GM06990 (cell line): ENCODE measurements at places on chromosomes 2 and 18.

- no peak for DNase-seq
Measured at GRCh38 chr2:213220967-213221603, 63.2 kb upstream of the SPAG16 start.

GRCh38 chr2:6071519-6071918, 379.3 kb downstream of the SOX11 start:
- no peak for DNase-seq

DNA sequence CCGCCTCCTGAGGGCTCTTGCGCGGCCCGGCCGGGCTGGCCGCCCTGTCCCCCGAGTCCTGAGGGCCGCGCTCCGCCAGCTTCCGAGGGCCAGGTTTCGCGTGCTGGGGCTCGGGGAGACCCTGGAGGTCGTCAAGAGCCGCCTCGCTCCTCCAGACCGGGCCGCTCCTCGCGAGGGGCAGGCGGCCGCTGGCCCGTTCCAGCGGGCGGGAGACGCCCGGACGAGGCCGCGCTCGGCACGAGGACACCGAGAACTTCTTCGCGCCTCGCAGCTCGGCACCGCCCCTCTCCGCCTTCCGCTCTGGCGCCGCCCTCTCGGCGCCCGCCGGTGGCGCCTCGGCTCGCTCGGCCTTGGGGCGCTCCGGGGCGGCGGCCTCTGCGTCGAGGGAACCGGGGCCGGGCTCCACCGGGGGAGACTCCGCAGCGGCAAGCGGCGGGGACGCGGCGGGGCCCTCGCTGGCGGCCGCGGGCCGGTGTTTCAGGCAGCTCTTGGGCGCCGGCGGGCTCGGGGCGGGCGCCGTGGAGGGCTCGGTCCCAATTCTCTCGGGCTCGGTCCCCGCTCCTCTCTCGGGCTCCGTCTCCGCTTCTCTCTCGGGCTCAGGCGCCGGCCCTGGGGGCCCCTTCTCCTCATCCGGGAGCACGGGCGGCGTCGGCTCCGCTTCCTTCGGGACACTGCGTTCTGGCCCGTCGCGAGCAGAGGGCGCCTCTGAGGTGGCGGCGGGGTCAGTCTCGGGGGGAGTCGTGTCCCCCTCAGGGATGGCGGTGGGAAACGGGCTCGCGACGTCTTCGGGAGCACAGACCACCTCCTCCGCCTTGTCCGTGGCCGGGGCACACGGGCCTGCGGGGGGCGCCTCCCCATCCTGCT, 91.6 kb upstream of the MGAT4A start:
- DNase-seq, result no peak

DNA sequence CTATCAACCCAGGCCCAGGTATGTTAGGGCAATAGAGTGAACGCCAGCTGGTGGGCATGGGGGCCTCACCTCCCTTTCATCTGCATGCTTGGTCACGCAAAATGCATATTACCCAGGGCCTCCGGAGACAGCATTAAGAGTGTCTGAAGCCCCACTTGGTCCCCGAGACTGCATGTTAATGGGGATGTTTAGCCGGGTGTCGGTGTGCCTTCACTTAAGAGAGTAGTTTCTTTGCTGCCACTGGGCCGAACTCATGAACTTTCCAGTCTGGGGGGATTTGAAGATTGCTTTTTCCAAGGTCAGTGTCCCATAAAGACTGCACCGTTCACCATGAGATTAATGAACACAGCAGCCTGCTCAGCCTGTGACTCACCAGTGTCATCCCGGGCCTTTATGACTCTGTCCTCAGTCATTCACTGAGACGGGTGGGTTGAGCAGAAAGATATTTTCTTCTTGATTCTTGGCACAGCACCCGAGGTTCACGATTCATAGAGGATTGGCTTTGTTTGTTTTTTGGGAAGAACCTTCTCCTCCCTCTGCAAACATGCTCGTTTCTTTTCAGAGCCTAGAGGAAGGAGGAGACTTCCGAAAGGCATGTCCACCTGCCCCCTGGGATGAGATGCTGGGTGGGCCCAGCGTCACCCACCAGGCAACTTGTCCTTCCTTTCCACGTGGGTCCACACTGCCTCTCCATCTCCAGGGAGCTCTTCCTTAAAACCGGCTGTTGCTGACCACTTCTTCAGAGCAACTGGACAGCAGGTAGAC, 199.1 kb downstream of the GLI2 start:
- DNase-seq, result no peak

DNA sequence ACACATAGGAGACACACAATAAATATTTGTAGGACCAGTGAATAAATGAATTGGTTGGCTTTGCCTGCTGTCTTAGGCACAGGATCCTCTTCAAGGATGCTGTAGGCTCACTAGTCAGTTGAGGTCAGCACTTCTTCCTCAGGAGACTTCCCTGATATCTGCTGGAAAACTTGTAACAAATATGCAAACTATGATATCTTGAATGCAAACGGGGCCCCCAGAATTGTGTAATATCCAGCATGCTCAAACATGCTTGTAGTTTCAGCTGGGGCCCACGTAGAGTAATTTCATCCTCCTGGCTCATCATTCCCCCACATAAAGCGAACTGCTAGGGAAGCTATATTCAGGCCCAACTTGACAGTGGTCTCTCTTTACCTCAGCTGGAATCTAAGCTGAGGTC, 43.6 kb downstream of the POLE4 start:
- no peak for DNase-seq

- DNase-seq, result no peak
Measured at GRCh38 chr2:181848261-181848886, 43.2 kb upstream of the ITPRID2 start.

DNA sequence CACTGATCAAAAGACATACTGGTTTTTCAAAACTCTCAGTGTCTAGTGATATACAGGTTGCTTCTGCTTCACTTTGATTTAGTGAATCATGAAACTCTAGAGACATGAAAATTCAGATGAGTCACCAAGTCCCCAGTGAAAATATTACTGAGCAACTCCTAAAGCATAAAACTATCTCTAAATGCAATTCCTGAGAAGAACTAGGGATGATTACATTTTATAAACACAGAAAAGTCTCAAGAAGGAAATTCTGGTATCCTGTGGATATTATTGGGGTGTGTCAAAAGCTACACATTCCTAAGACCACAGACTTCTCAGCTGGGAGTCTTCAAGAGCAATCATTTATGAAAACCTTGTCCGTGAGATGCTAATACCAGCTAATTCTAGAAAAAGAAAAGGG, 9.7 kb downstream of the LRRTM4 start:
- DNase-seq, result no peak

GRCh38 chr18:78778651-78779050, 201.0 kb upstream of the SALL3 start:
- DNase-seq, result no peak

- DNase-seq, result no peak
Measured at GRCh38 chr2:240384711-240385450, 50.6 kb upstream of the GPC1 start.

GRCh38 chr18:58323866-58324762, 280.1 kb downstream of the NEDD4L start:
- no peak for DNase-seq

- DNase-seq, result no peak
Measured at GRCh38 chr2:98790221-98790620, 59.3 kb upstream of the MGAT4A start.

DNA sequence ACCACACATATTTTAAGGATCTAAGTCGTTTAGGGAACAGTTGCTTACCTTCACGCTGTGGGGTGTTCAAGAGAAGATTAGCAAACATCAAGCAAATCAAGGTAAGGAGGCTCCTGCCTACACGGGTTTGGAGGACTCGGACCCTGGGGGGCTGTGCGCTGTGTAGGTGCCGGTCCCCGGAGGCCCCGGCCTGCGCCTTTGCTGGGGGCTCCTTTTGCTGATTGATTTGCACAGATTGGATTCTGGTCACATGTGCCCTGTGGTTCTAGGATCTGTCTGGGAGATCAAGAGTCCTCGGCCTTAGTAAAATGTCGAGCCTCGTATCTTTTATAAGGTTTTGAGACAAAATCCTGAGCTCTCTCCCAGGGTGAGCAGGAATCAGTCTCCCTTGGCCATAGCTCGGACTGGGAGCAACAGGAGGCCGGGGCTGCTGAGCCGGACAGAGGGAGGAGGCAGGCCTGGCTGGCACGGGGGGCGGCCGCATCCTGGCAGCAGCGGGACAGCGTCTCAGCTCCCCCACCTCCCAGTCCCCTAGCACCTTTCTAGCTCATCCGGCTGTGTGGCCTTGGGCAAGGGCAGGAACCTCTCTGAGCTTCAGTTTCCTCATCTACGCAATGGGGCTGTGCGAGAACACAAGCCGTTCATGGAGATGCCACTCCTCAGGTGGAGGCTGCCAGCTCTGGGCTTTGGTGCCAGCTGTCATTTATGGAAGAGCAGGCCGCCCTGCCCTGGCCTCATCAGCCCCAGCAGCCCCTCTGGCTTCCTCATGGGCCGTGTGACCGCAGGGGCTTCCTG, 147.2 kb downstream of the MBP start:
- DNase-seq, result no peak

GRCh38 chr18:32383050-32383819, 87.4 kb downstream of the GAREM1 start:
- DNase-seq, result no peak

DNA sequence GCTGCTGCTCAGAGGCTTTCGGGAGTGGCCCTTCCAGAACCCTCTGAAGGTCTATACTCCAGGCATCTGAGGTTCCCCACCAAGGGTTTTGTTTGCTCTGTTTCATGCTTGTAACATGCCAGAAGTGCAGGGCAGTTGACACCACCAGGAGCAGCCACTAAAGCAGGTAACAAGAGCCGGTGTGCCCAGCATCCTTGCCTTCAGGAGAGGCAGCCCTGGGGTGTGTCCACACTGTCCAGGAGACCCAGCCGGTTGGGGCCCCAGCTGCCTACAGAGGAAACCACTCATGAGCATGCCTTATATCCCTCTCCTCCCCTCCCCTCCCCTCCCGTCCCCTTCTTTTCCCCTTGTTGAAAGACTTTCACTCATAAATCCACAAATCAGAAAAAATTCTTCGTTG, 93.1 kb downstream of the CD8B2 start:
- DNase-seq, result no peak

DNA sequence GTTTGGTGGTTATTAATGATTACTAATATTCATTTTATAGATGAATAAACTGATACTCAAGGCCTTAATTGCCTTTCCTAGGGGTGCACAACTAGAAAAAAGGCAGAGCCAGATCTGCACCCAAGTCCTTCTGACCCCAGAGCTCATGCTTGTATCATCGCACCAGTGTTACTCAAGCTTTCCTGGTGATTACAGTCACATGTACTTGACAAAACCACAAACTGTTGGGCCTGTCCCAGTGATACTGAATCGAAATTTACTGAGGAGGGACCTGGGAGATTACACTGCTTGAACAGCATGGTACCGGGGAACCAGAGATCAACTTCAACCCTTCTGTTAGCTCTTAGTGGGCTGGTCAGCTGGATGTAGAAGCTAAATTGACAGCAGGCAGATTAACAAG, 33.7 kb downstream of the FASTKD2 start:
- DNase-seq, result no peak

DNA sequence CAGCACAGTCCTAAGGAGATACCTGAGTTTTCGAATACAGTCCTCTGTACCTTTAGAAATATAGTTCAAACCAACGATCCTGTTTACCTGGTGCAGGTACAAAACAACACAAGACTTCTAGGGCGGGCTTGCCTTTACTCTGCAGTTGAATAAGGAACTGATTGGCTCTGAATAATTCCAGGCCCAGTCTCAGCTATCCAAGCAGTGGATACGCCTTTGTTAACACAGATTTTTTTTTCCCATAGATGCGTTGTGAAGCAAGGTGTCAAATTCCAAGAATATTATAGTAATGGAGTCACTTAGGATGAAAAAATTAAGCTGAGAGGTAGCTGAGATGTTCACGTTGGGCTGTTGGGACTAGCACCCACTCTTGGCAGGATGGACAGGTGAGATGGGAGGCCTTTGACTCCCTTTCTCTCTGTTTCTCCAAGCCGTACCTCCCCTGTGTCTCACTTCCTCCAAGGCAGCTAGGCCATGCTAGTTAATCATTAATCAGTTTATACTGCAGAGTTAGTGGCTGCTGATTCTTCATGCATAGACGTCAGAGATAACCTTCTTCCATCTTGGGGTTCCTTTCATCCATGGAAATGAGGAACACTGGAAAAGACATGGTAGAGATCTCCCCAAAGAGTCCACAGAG, 380.8 kb upstream of the ACVR2A start:
- DNase-seq, result no peak

GRCh38 chr2:146633159-146633558, 1211.7 kb upstream of the ACVR2A start:
- DNase-seq, result no peak

- DNase-seq, result no peak
Measured at GRCh38 chr18:77000527-77000926, 132.1 kb downstream of the MBP start.

DNA sequence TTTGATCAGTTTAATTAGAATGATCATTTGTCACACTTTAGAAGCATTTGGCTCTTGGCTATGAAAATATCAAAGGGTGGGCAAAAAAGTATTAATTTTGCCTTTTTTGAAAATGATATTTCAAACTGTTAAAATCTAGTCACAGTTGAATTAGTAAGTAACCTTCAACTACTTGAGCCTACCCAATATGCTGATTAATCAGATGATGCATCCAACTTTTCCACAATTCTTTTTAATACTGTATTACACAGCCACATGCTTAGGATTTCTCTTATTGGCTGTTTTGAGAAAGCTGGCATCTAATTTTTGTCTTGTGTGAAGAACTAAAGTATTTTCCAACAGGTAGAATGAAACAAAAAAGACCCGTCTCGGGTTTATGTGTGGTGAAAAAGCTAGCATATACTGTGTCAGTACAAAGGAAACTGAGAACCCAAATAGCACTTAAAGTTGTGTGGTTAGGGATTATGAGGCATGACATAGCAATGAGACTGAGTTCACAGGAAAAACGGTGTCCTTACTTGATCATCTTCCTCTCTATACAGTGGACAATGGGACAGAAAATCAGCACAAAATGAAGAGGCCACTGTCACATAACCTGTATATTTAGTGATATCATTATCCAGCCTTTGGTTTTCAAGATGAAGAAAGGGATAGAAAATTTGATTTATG, 11.7 kb downstream of the OSBPL6 start:
- no peak for DNase-seq

- DNase-seq, result no peak
Measured at GRCh38 chr18:55998801-55999385, 410.9 kb upstream of the TCF4 start.

- DNase-seq, result no peak
Measured at GRCh38 chr18:2102022-2102421, 469.3 kb downstream of the METTL4 start.

DNA sequence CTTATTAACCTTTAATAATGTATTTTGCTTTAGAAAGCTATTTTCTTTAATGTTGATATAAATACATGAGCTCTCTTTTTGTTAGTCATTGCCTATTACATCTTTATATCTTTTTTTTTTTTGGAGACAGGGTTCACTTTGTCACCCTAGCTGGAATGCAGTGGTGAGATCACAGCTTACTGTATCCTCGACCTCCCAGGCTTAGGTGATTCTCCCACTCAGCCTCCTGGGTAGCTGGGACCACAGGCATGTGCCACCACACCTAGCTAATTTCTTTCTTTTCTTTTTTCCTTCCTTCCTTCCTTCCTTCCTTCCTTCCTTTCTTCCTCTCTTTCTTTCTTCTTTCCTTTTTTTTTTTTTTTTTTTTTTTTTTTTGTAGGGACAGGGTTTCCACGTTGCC, 15.4 kb downstream of the NAB1 start:
- DNase-seq, result no peak
